ENCODE measurements at places on chromosomes 1 and 21.

GRCh38 chr1:30757352-30758120, at the start of gene LAPTM5:
TSS of gene LAPTM5 (minus strand) at chr1:30757774. CDS start at chr1:30757745, 29 bp downstream.
- DNase-seq = no peak

DNA sequence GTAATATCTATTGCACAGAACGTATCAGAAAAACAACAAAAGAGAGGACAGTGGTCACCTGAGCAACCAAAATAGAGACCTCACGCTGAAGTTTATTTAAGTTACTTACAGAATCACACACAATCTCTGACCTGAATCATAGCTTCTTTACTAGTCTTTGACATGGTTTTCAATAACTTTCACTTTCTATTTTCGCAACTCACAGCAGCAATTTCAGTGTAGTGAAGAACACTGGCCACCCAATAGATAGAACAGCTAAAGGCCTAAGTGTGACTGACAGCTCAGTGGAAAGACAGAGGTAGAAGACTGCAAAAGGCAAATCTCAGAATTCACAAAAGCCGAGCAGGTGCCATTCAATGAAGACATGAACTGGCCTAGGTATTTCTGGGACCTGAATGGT, 435.6 kb upstream of the CHRM3 start:
- no peak for DNase-seq

DNA sequence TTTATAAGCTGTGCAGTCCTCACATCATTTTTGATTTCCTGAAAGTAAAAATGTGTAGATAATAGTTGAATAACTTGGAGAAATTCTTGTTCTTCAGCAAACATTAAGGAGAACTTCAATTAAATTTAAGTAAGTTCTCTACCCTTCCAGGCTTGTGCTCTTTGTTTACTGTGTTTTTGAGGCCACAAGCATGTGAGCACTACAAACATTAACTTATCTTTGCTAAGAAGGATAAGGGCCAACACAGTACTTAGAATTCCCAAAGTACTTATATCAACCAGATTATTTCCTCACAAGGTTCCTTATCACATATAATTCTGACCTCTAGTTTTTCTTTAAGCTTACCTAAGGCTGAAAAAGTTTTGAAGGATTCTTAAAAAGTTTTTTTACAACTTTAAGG, 24.7 kb upstream of the RWDD3 start:
- no peak for DNase-seq

GRCh38 chr1:28865997-28866650, 48.2 kb upstream of the EPB41 start:
- no peak for DNase-seq

GRCh38 chr1:48823168-48823567, 46.5 kb upstream of the BEND5 start:
- no peak for DNase-seq
